ENCODE measurements at places on chromosomes 1 and 21. TPM values are rescaled to one million over a fixed set of nuclear protein-coding genes. Genes with fewer than 3 reads are reported as not detected.

DNA sequence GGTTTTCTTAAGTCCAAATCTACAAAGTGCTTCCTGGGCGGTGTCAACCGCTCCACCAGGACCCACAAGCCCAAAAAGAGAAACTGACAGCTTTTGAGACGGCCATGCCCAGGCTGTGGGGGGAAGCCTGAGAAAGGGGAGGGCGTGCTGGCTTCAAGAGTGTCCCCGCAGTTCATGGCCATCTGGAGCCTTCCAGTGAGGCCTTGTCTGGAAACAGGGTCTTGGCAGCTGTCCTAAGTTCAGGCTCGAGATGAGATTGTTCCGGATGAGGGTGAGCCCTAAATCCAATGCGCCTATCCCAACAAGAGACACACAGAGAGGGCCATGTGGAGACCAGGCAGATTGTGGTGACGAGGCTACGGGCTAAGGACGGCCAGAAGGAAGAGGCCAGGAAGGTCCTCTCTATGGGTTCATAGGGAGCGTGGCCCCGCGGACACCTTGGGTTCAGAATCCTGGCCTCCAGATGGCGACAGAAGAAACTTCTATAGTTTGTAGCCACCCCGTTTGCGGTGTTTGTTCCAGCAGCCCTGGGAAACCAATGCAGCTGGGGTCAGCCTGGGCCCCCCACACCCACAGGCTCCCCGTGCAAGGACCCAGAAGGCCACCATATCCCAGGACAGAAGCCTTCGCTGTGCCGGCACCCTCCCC lies 70.2 kb downstream of the ARHGEF16 start:
- DNase-seq = no peak

- DNase-seq = no peak
Measured at GRCh38 chr1:46550751-46551231, 656 bp downstream of the KNCN start.

DNA sequence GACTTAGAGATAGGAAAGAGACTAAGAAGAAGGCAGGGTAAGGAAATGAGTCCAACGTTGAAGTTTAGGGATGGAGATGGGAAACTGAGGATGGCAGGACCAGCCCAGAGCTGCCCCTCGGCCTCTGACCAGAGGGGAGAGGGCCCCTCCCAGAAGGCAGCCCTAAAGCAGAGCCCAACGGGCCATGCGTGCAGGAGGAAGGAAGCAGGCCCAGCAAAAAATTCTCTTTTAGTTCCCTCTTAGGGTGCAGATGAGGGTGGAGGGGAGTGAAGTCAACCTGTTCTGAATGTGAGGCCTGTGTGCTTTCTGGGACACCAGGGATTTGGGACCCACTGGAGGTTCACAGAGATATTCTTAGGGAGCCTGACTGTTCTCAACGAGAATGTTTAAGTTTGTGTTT lies 225.4 kb downstream of the RHOU start:
- no peak for DNase-seq

- no peak for DNase-seq
Measured at GRCh38 chr1:64516803-64517568, 47.1 kb downstream of the CACHD1 start.

Gene KCNK2
- total RNA-seq = not detected

Gene SHISA4
- 0.23 TPM for total RNA-seq
